ENCODE measurements at places on chromosomes 5 and 9.
A peak's percentile ranks its signal among the peaks of the same experiment; 100 is the strongest.

DNA sequence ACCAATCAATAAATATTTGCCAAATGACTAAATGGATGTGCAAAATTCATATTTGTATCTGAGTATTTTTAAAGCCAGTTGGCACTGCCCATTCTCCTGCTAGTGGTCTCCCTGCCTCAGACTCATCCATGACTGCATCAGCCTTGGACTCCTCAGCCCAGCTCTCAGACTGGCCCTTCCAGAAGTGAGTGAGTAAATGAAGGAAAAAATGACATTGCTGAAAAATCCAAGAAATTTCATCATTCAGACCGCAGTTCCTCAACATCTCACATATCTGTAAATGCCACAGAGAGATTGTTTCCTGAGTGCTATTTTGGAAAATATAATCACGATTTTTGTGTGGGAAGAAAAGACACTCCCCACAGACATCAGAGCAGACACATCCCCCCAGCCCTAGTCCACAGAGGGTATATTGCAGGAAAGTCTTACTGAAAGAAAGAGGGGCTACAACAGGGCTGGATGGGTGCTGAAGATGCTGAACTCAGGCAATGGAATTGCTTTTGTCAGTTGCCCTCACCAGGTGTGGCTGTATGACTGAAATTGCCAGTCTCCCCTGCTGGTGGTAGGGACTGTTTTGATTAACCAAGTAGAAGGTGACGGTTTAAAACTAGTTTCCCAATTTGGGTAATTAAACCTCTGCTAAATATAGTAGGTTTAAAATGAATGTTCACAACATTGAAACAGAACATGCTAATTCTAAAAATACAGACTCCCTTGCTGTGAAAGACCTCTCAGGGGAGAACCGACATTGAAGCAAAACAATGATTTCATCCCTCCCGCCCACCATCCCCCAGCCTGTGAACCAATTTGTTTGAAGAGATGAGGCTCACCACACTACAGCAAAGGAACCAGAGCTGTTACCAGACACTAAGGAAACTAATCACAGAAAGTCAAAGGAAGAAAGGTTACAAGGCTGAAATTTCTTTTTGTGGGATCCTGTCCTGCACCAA is 158.8 kb downstream of the DEPDC1B start:
- DNase-seq: no peak

DNA sequence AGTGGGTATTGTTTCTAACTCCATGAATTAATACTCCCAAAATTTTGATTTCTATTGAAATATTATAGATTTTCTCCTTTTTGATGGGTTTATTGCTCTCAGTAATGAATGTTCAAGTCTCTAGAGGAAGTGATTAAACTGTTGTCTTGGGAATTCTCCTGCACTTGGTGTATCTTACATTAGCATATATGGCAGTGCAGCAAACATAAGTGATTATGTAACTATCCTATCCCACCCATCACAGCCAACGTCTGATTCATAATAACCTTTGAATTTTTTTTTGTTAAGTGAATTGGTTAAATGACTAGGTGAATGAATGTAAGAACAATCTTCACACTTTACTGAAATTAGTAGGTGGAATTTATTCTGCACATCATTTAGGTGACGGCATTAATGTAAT is 483.7 kb downstream of the TAF11L14 start:
- no peak for DNase-seq

- no peak for DNase-seq
These were observed at the start of gene LIX1 for GRCh38 chr5:97142521-97143254. Gene LIX1 (minus strand): TSS chr5:97142611. CDS start chr5:97142576, 35 bp downstream.

- no peak for DNase-seq
These were observed 185.0 kb downstream of the GLIS3 start for GRCh38 chr9:4114569-4115505.

DNA sequence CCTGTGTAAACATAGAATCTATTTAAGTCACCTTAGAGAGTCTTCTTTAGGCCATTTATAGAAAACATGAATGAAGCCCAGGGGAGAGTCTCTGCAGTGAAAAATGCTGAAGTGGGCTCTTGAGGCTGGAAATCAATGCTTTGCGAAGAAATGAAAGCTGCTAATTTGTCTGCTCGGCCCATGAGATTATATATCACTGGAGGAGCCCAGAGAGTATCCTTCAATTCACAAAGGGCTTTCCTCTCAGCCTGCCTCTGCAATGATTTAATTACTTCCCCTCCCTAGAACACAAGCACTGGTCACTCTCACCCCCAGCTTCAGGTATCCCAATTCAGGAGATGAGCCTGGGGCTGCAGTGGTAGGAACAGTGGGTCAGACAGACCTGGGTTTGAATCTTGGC is 8.2 kb upstream of the DRD1 start:
- no peak for DNase-seq

DNA sequence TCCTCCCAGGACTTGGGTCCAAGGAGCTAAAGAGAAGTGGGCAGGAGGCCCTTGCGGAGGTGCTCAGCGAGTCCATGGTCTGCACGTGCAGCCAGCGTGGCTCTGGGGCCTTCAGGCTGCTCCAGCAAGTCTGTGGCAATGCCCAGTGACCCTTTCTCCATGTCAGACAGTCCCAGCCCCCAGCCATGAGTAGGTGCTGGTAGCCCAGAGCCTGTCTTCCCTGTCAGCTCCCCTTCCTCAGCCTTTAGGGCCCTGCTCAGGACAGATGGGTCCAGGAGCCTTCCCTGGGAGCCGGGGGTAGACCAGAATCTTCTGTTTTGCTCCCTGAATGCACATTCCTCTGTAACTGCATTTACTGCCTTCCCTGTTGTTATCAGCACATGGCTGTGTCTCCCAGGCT is 147.2 kb upstream of the IRX2 start:
- DNase-seq: no peak

DNA sequence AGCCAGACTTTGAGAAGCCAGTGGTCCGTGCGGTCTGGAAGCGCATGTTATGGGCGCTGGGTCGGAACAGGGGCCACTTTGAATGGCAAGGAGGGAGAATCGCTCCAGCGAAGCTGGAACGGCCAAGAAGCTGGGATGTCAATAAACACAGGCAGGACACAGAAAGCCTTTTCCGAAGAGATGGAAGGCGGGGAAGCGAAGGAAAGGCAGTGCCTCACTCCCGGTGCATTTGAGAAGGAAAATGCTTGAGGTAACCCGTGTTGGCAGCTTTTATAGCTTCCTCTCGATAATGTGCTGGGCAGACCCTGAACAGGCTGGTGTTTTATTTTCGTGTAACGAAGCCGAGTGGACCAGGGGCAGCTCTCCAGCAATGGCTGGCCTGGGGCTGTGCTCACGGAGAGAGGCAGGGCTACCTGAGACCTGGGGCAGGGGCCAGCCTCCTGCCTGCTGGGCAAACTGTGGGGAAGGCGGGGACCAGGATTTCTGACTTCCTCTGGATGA is 84.2 kb upstream of the SPRY4 start:
- no peak for DNase-seq

DNA sequence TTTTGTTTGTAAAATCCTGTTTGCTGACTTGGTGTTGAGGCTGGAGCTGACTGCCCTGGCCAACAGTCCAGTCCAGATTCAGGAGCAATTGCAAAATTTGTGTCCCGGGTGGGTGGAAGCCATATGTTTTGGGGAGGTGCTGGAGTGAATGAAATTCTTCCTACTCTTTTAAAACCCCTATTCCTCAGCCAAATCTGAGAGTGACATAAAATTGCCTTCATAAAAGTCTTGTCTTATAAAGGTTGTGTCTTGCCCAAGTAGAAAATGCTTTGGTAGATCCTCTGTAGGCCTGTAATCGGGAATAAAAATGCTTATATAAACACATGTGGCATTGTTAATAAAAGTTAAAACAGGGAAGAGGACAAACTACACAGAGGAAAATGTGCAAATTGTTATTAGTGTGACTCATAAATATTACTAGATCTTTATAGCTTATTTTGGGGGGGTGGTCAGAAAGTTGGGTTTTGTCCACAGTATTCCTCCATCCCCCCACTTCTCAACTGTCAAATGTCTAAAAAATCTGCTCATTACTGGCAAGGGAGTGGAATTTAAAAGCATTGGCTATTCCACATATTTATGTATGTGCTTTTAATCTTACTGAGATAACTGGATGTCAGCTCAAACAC is 45.6 kb downstream of the NNT start:
- no peak for DNase-seq

DNA sequence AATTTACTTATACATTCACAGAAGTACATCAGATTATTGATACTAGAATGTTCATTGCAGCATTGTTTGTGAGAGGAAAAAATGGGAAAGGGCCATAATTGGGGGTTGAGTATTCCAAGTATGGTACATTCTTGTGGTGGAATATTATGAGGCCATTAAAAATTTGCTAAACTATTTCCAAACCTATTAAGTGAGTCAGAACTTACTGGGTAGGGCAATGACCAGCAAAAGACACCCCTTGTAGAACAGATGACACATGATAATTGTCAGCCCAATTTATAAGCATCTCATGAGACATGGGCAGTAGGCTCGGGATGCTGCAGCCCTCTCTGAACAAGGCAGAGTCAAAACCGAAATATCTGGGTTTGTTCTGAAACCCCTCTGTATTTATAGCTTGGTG is 192.6 kb upstream of the IL12B start:
- no peak for DNase-seq

DNA sequence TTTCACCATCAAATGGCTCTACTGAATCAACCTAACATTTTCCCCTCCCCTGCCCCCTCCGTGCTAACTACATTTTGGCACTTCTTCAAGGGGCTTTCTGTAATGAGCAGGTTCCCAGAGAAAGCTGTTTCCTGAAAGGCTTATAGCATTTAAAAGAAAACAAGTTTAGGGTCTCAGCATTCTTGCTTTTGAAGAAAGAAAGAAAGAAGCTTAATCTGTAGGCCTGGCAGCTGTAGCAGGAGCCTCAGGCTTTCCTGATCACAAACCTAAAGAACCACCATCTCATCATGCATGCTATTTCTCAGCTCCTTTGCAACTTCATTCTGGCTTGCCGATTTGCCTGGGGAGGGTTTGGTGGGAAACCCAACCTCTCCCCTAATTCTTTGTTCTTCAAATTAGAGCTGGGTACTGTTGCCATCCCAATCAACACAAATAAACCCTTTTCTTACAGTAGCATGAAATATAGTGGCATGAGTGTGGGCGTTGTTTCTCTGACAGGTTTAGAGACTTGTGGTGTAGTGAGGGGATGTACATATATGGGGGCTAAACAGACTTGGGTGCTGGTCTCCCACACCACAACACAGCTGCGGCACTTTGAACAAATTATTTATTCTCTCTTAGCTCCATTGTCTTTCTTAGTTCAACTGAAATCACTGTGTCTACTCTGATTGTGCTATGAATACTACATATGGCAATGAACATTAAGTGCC is 160.5 kb upstream of the TNC start:
- DNase-seq: no peak

GRCh38 chr9:9992936-9993335 is 619.9 kb downstream of the PTPRD start:
- no peak for DNase-seq

GRCh38 chr5:101346906-101347305 is 443.8 kb upstream of the ST8SIA4 start:
- DNase-seq: no peak

- no peak for DNase-seq
These were observed 18.7 kb downstream of the ERGIC1 start for GRCh38 chr5:172852490-172853354.

DNA sequence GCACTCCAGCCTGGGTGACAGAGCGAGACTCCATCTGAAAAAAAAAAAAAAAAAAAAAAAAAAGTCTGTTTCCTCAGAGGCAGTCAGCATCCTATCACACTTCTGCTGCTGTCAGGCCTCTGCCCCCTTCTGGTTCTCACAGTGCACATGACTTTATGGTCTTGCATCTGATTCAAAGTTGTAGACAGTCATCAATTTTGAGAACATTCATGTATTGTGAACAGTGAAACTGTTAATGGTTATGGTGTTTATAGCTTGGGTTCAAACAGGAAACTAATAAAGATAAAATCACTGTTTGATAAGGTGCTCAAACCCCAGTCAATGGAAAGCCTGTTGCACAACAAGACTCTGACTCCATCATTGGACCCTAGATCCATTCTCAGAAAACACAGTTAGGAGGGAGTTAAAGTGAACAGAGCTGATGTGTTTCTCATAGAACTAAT is 61.4 kb downstream of the FOXD1 start:
- DNase-seq: no peak

DNA sequence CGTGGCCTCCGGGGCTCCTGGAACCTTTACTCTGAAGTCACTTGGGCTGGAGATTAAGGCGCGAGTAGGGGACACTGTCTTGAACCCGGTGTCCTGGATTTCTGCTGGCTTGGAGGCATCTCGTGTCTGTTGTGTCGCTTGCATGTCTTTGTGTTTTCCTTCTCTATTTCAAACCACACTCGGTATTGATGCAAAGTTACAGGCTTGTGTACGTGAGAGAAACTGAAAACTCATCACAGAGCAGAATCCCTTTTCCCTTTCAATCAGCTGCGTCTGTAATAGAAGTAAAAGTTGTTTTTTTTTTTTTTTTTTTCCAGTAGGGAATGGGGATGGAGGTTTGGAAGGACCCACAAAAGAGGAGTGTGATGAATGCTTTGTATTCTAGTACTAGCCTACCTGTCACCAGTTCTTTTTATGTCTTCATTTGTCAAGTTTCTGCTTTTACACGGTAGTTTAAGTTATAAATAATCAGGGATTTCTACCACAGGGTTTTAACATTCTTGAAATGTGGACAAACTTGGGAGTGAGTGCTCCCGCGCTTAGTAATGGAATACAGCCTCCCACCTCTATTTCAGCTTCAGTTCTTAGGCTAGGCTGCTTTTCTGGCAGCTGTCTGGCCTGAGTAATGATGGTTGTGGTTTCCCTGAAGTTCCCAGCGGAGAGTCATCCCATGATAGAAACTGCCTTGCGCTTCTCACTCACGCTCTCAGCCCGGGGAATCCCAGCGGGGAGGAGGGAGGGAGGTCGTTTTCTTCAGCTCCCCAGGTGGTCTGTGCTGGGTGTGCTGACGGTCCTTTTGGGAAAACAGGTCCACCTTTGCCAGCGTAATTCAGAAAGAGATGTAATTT is 763 bp downstream of the TJP2 start:
- DNase-seq: peak; percentile 29

GRCh38 chr5:108735790-108736189 is 11.9 kb upstream of the FER start:
- DNase-seq: no peak

GRCh38 chr9:78437296-78437695 is 140.4 kb downstream of the PSAT1 start:
- no peak for DNase-seq

GRCh38 chr9:79408617-79409016 is 163.1 kb upstream of the TLE4 start:
- no peak for DNase-seq

GRCh38 chr5:141957367-141957996 is 520 bp downstream of the PCDH12 start:
- no peak for DNase-seq

- DNase-seq: no peak
These were observed 2.7 kb downstream of the RGMB start for GRCh38 chr5:98776066-98776705.

Data from activated T-helper 9 cell treated with anti-CD3 and anti-CD28 coated beads, Interleukin-2, amount 50 U/mL, for 16 hours (primary cell).